ENCODE measurements at places on chromosomes 13 and 19. TPM values are rescaled to one million over a fixed set of nuclear protein-coding genes. Genes with fewer than 3 reads are reported as not detected.

Gene CYP4F3
- 168 TPM for total RNA-seq

Gene C13orf46
- not detected for total RNA-seq

DNA sequence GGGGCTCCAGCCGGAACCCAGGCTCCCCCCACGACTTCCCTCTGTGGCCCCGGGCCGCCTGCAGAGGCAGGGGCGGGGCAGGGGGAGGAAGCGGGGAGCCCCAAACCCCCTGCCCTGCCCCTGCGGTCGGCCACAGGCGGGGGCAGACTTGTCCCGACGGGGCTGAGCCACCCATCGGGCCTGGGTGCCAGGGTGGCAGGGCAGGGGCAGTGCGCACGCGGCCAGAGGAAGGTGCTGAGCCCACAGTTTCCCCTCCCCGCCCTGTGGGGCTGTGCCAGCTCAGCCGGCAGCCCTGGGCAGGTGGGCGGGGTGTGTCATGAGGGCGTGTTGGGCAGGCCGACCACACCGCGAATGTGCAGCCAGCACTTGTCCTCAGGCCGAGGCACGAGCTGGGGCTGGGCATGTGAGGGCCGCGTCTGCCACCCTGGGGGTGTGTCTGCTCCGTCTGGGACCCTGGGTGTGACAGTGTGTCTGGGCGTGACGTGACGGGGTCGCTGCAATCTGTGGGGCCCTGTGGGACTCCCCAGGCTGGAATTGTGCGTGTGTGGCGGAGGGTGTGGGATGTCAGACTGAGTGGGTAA lies 17.7 kb downstream of the CCDC97 start:
- H3K36me3 ChIP-seq, result no peaks in the 10 kb centered on the region
- H3K27me3 ChIP-seq, result no peaks in the 10 kb centered on the region
- DNase-seq, result no peak
- peak overlapping the region; percentile 38 for H3K27ac ChIP-seq
- peaks cover 11% of the 10 kb centered on the region for H3K4me1 ChIP-seq
- H3K4me3 ChIP-seq, result no peak overlapping the region

GRCh38 chr19:55672418-55672817 lies 2.6 kb upstream of the EPN1 start:
- H3K4me3 ChIP-seq, result no peak overlapping the region
- peaks cover 41% of the 10 kb centered on the region for H3K4me1 ChIP-seq
- H3K27me3 ChIP-seq, result no peaks in the 10 kb centered on the region
- H3K36me3 ChIP-seq, result peaks cover 29% of the 10 kb centered on the region

DNA sequence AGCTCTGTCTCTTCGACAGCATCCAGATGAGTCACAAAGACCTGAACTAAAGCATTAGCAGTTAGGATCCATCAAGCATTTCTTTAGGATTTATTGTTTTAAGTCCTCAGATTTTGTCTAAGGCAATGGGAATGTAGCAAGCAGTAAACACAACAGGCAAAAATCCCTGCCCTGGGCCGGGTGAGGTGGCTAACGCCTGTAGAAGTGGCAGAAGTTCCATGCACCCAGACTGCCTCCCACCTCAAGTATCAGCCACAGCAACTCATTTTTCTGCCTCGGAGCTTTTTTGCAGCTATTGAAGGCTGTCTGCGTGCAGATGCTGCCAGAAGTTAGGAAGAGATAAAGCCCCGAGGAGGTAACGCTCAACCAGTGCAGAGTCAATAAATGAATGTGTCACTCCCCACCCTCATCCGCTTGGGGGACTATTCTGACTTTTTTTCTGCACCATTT lies 47.1 kb upstream of the MRI1 start:
- H3K27ac ChIP-seq, result no peak overlapping the region
- H3K4me1 ChIP-seq, result no peaks in the 10 kb centered on the region
- H3K4me3 ChIP-seq, result no peak overlapping the region
- no peaks in the 10 kb centered on the region for H3K27me3 ChIP-seq

GRCh38 chr19:2490659-2491058 lies 14.7 kb downstream of the GADD45B start:
- no peak overlapping the region for H3K4me3 ChIP-seq
- H3K4me1 ChIP-seq, result peaks cover 16% of the 10 kb centered on the region
- H3K27ac ChIP-seq, result no peak overlapping the region
- DNase-seq, result no peak

GRCh38 chr19:6229951-6230712 lies 49.6 kb downstream of the MLLT1 start:
- peaks cover 7% of the 10 kb centered on the region for H3K36me3 ChIP-seq
- peaks cover 41% of the 10 kb centered on the region for H3K4me1 ChIP-seq
- H3K4me3 ChIP-seq, result no peak overlapping the region
- no peaks in the 10 kb centered on the region for H3K27me3 ChIP-seq
- H3K27ac ChIP-seq, result no peak overlapping the region

DNA sequence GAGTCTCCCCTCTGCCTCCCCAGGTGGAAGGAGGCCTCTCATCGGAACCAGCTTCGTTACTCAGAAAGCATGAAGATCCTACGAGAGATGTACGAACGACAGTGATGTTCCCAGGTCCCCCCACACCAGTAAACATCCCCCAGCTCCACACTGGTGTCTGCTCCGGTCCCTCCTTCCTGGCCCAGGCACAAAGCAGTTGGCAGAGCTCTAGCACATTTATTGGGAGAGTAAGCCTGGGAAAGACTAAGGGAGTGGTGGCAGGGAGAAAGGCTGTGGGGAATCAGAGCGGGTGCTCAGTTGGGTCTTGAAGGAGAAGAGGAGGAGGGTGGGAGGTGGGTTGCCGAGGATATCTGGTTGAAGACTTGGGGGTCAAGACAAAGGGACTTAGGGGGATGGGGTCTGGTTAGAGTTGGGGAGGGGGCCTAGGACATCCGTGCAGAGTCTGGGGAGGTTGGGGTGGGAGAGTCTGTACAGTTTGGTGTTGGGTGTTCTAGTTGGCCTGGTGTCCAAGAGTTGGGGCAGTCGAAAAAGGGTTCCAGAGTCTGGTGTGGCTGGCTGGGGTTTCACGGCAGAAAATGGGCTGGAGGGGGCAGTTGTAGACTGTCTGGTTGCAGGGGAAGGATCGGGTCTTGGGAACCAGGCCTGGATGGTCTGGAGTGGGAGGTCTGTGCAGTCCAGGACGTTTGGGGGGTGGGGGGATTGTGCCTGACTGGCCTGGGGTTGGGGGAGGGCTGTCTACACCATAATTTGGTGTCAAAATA lies 2.3 kb downstream of the HSPB6 start:
- peaks cover 14% of the 10 kb centered on the region for H3K4me1 ChIP-seq
- H3K27me3 ChIP-seq, result no peaks in the 10 kb centered on the region
- no peak for DNase-seq
- peaks cover 4% of the 10 kb centered on the region for H3K36me3 ChIP-seq

GRCh38 chr19:10624585-10624984 lies 768 bp upstream of the SLC44A2 start:
- peaks cover 5% of the 10 kb centered on the region for H3K36me3 ChIP-seq
- no peak overlapping the region for H3K27ac ChIP-seq
- DNase-seq, result no peak
- no peak overlapping the region for H3K4me3 ChIP-seq
- no peaks in the 10 kb centered on the region for H3K27me3 ChIP-seq
- H3K4me1 ChIP-seq, result peaks cover 3% of the 10 kb centered on the region

DNA sequence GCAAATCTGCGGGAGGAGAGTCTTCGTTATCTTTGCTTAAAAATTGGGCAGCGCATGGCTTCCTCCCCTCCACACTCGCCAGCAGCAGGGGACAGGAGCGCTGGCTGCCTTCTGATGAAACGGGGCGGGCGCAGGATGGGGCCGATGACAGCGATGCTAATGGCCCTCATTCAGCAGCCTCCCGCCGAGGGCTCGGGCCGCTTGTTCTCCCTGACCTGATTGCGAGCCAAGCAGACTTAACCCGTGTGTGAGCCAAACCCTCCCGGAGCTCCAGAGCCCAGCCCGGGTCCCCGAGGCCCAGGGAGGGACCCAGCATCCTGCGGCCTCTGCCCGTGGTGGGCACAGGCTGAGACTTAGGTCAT lies 90.3 kb downstream of the KDM4B start:
- H3K27me3 ChIP-seq, result no peaks in the 10 kb centered on the region
- no peak overlapping the region for H3K4me3 ChIP-seq
- peaks cover 12% of the 10 kb centered on the region for H3K36me3 ChIP-seq
- H3K4me1 ChIP-seq, result peaks cover 2% of the 10 kb centered on the region
